ENCODE measurements at places on chromosomes 1 and 21.

DNA sequence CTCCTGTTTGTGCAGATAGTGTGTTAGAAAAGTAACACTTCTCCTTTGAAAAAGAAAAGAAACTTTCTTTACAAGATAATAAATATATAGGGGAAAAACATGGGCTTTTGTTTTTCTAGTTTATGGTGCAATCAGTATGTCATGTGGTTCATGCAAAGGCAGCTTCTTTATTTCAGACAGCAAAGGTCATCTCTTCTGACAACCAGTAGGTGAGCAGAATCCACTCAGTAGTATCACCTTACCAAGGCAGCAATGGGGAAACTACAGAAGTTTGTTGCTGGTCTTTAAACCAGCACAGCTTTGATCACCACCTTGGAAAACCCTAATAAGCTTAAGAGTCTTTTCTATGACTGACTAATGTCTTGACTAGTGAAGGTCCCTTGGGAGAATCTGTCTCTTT, 13.0 kb upstream of the SAMSN1 start:
- DNase-seq = no peak

- no peak for DNase-seq
Observed at GRCh38 chr1:180652792-180653191, 21.0 kb downstream of the XPR1 start.

GRCh38 chr1:216482620-216483019, 59.4 kb upstream of the USH2A start:
- no peak for DNase-seq

DNA sequence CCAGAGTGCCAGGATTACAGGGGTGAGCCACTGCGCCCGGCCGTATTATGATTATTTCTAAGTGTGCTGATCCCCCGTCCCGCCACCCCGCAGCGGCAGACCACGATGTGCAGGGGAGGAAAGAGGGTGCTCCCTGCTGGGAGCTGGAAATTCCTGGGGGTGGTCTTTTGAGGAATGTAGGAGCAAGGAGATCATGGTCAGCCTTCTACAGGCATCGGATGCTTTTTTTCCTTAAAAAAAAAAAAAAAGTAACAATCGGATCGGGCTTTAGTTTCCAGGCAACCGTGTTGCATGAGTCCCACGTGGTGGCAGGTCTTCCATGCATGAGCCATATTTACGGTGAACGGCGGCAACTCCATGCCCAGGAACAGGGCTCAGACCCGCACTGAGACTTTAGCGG, 74.2 kb upstream of the COX20 start:
- no peak for DNase-seq

- DNase-seq = peak; percentile 28
Observed at GRCh38 chr21:37367703-37368540, 1.3 kb downstream of the DYRK1A start.

- no peak for DNase-seq
Observed at GRCh38 chr1:80917826-80918225, 882.9 kb upstream of the ADGRL2 start.
